ENCODE measurements at places on chromosomes 11 and 22.
A peak's percentile ranks its signal among the peaks of the same experiment; 100 is the strongest.

DNA sequence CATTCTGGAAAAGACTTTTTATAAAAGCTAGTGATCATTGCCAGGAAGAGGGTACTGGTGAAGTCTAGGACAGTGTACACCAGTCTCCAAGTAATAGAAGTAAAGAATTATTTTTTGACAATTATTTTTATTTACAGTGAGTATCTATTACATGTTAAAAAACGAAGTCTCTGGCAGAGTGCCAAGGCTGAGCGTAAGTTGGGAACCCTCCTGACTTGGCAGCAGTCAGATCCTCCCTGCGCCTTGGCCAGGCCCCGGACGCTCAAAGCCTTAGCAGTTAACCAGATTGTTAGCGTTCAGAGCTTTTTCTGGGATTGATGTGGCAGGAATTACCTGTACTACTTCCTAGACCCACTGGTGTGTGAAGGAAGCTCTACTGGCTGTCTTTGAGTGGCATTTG, 38.1 kb upstream of the CTTN start:
- DNase-seq, result no peak

DNA sequence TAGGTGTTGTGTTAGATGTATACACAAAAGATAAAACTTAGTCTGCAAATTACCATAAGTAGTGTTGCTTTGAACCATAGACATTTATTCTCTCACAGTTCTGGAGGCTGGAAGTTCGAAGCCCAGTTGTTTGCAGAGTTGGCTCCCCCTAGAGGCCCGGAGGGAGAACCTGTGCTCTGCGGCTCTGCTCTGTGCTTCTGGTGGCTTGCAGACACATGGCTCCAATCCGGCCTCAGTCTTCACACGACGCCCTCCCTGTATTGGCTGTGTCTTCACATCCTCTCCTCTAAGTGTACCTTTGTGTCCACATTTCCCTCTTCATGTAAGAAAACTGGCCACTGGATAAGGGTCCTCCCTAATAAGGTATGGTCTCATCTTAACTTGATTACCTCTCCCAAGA, 128.4 kb downstream of the OPCML start:
- DNase-seq, result peak; percentile 30

DNA sequence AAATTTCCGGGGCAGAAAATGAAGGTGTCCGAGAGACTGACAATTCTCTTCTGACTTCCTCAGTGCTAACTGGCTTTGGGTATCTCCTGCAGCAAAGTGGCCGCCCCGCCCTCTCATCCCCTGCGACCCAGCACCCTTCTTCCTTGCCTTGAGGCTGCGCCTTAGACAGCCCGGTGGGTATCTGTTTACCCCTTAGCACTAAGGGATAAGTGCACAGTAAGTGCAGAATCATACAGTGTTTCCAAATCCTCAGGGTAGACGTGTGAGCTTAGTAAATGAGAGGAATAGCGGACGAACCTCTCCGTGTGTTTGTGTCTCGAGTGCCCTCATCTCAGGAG, 368 bp upstream of the CHORDC1 start:
- DNase-seq, result no peak

DNA sequence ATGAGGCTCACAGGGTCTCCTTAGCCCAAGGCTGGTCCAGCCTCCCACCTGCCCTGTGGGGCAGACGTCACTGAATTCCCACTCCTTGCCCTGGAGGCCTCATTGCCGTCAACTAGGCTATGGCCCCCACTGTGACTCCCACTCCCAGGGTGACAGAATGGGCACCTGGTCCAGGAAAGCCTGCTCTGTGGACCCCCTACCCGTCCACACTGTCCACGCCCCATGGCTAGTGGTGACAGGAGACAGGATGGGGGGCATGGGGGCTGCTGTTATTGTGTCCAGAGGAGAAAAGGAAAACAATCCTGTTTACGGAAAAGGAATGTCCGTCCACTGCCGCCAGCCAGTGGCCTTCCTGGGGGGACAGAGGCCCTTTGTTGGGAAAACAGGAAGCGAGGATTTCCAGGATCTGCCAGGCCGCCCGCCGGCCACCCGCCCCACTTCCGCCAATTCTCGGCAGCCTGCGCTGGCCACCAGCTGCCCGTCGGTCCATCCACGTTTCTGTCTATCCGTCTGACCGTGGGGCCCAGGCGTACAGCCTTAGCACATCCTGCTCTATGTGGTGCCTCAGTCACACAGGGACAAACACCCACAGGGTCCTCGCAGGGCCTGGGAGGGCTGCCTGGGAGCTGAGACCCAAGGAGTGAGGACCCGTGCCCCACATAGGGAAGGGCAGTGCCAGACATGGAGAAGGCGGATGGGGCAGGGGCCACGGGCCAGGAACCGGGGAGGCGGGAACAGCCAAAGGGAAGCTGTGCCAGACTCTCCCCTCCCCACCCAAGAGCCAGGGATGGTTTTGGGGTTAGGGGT, 19.5 kb downstream of the CRELD2 start:
- DNase-seq, result no peak

DNA sequence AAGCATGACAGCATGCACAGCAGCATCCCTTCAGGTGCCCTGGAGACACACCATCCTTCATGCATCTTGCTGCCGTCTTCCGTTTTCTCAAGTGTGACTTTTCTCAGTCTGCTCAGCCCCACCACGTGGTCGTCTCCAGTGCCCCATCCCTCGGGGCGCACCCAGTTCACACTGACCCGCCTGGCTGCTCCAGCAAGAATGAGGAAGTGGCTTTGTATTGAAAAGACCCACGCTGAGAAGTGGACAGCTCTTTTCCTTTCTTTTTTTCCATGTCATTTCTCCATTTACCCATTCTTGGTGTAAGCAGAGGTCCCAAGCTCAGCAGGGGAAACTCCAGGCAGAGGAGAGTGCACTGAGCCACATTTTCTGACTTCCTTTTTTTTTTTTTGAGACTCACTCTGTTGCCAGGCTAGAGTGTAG, 14.5 kb downstream of the SERPINH1 start:
- no peak for DNase-seq

DNA sequence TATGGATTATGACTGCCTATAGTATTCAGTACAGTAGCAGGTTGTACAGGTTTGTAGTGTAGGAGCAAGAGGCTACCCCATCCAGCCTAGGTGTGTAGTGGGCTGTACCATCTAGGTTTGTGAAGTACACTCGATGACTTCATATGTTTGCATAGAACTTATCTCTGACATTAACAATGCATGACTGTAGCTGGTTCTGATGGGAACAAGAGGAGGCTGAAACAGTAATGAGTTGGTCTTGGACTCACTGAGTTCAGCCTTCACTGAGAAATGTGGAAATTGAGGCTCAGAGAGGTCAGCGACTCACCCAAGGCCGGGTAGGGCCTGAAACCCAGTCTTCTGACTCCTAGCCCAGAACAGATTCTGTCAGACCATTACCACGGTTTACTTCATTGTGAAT, 13.0 kb downstream of the MYO7A start:
- no peak for DNase-seq

- no peak for DNase-seq
These were observed 24.3 kb downstream of the SAAL1 start for GRCh38 chr11:18081551-18081950.

- DNase-seq, result no peak
These were observed at the start of gene DLG2 for GRCh38 chr11:85627332-85627997. Gene DLG2 (minus strand): TSS chr11:85627344.

Measured in BE2C (cell line).